Activated naive CD8-positive, alpha-beta T cell treated with anti-CD3 and anti-CD28 coated beads, Interleukin-2, amount 50 U/mL, for 24 hours (primary cell): ENCODE measurements at places on chromosomes 16 and 17.

GRCh38 chr17:10815319-10815718, 11.4 kb upstream of the TMEM238L start:
- no peak overlapping the region for H3K27ac ChIP-seq
- DNase-seq: no peak
- H3K4me1 ChIP-seq: no peaks in the 10 kb centered on the region
- no peaks in the 10 kb centered on the region for H3K36me3 ChIP-seq

DNA sequence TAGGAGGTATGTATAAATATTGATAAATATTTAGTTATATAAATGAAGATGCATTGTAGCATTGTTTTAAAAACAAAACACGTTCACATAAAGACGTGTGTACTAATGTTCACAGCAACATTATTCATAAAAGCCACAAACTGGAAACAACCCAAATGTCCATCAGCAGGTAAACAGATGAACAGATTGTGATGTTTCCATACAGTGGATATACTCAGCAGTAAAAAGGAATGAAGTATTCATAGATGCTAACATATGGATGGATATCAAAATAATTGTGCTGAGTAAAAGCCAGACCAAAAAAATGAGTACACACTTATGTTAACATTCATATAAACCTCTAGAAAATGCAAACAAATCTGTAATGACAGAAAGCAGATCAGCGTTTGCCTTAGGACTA, 6.0 kb downstream of the CENPN start:
- H3K4me1 ChIP-seq: peaks cover 11% of the 10 kb centered on the region
- peaks cover 67% of the 10 kb centered on the region for H3K36me3 ChIP-seq
- H3K4me3 ChIP-seq: no peak overlapping the region
- H3K27me3 ChIP-seq: no peaks in the 10 kb centered on the region
- H3K27ac ChIP-seq: no peak overlapping the region

- no peak for DNase-seq
- H3K4me3 ChIP-seq: no peak overlapping the region
- no peaks in the 10 kb centered on the region for H3K36me3 ChIP-seq
- H3K27me3 ChIP-seq: peaks cover 28% of the 10 kb centered on the region
- peaks cover 11% of the 10 kb centered on the region for H3K4me1 ChIP-seq
These were observed 9.4 kb downstream of the TMEM92 start for GRCh38 chr17:50283714-50284113.

DNA sequence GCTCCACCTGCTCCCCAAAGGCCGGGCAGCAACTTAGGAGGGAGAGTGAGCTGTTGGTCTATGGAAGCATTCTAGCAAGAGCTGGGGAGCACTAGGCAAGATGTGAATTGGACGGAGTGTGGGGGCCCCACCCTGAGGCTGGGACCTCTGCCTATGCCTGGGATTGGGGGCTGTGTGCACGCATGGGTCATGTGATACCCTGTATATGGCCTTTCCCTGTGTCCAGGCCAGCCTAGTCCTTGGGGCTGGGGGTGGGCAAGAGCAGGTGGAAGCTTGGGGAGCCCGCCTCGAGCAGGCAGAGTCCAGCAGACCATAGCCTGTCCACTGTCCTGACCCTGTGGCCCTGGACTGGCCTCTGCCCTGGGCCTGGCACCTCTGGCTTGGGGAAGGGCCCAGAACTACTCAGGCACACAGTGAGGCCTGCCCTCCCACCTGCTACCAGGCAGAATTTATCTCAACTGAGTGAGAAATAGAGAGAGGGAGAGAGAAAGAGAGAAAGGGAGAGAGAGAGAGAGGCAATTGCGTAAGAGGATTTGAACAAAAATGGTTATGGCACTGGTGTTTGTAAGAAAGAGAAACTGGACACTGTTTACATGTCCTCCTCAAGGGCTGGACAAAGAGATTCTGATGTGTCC, 19.1 kb downstream of the PDP2 start:
- H3K27me3 ChIP-seq: no peaks in the 10 kb centered on the region
- peaks cover 3% of the 10 kb centered on the region for H3K36me3 ChIP-seq
- no peak overlapping the region for H3K4me3 ChIP-seq
- H3K4me1 ChIP-seq: no peaks in the 10 kb centered on the region
- DNase-seq: no peak
- no peak overlapping the region for H3K27ac ChIP-seq
